ENCODE measurements at places on chromosomes 7 and 10.
A peak's percentile ranks its signal among the peaks of the same experiment; 100 is the strongest.

GRCh38 chr10:78937800-78938694 is 130.7 kb upstream of the ZMIZ1 start:
- DNase-seq, result no peak

GRCh38 chr10:86945361-86946212 is 11.8 kb downstream of the MMRN2 start:
- DNase-seq, result no peak

DNA sequence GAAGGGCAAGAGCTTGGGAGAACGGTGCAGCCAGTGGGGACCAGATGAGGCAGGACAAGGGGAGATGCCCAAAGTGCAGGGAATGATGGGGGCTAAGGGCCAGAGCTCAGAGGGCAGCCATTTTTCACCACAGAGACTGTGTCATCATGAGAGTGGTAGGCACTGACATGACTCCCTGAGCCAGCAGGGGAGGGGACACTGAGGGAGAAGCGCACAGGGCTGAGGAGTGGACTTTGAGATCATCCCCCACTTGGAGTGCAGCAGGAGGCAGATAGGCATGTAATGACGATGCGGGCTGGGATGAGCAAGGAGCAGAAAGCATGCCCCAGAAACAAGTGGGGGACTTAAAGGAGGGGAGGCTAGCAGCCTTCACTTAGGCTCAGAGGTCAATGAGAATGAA is 5.2 kb upstream of the SMKR1 start:
- DNase-seq, result no peak

- DNase-seq, result peak; percentile 77
Observed at GRCh38 chr7:40572810-40573465, 438.1 kb downstream of the SUGCT start.

DNA sequence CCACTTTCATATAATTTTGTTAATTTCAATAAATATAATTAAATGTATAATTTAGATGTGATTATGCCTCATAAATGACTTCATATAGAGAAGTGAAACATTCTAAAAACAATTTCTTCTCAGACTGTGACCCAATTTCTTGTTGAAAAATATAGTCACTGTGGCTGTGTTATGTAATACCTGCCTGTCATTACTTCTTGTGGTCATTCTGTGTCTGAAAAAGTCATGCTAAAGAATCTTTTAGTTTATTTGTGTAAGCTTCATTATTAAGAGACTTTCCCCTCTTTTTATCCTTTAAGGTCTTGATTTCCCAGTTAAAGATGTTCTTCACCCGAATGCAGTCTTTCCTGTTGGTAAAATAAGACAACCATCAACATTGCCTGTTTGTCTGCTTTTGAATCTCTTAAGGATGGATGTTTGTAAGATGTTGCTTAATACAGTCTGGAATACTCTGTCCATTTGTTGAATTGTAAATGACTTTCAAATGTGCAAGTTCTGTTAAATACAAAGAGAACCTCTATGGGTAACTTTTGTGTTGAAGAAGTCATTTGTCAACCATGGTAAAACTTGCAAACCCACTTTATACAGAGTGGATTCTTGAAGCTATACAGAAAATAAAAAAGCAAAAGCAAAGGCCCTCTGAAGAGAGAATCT is 16.0 kb downstream of the KAT6B start:
- DNase-seq, result peak; percentile 29

- no peak for DNase-seq
Observed at GRCh38 chr7:109646124-109646523, 1076.5 kb downstream of the DNAJB9 start.

- no peak for DNase-seq
Observed at GRCh38 chr7:104820836-104821535, 193.0 kb upstream of the KMT2E start.

GRCh38 chr7:39413636-39414223 is 152.5 kb upstream of the YAE1 start:
- DNase-seq, result peak; percentile 2

DNA sequence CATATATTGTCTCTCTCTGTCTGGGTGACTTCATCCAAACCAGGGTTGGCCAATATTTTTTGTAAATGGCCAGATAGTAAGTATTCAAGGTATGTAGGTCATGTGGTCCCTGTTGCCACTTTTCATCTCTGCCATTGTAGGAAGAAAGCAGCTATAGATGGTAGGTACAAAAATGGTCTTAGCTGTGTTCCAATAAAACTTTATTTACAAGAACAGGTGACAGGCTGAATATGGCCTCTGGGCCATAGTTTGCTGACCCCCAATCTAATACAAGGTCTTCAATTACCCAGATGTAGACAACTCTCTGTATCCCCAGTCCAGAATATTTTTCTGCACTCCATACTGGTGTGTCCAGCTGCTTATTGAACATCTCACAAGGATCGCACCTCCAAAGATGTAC is 166.2 kb upstream of the FZD8 start:
- no peak for DNase-seq

DNA sequence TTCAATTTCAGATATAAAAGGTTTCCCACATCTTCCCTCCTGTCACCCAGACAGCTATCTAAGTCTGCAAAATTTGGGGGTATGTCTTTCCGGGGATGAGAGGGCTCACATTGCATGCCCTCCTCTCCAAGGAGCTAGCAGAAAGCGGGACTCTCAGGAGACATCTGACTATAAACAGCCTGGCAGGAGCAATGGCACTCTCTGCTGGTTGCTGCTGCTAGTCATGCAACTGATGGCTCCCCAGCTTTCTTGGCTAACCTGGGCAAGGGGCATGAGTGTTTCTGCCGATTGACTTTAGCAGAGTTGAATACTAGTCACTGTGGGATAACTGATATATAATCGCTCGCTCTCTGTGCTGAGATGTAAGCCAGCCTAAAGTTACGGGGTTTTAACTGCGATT is 12.0 kb downstream of the TBX20 start:
- DNase-seq, result no peak

DNA sequence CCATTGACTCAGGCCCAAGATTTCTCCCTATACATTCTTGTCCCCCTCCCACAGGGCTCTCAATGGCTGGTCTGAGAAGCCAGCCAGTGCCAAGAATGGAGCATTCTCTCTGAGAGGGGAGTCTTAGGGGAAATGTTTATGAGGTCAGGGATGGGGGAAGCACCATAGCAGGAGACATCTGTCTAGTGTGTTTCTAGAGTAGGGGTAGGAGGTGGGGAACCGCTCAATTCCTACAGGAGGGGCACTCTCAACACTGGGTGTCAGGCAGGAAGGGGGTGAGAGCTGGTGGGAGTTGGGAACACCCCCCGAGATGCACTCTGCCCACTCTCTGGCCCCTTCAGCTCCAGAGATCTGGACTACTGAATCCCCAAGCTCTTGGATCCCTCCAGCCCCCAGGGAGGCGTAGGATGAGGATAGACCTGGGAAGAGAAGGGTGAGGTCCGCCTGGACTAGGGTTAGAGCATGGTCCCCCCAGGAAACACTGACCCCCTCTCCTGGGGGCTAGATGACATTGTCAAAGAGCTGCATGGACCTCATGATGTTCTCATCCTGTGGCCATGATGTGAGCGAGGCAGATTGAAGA is 8.7 kb upstream of the OGA start:
- no peak for DNase-seq

DNA sequence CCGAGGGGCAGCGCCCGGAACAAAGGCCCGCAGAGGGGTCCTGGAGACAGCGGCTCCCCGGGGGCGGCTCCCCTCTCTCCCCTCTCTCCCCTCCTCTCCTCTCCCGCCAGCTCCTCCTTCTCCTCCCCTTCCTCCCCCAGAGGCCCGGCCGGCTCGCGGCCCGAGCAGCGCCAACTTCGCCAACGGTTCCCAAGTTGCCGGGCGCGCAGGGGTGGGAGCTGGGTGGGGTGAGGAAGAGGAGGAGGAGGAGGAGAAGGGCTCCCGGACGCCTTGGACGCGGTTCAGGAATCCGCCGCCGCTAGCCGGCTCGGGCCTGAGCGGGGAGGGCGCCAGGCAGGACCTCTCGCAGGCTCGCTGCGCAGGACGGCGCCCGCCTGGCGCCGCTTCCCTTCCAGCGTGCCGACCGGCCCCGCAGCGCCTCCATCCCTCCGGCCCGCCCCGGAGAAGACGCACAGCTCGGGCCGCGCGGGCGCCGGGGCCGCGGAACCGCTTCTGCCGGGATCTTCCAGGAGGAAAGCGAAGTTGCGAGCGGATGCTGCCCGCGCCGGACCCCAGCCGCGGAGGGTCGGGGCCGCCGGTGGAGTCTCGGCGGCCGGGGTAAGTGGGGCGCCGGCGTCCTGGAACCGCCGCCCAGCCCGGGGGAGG is at the start of gene CHST3:
Gene CHST3, plus strand, starts transcription at position 298 of the 645 bp plus-strand sequence. CDS start 41,448 bp downstream, outside the sequence.
- peak; percentile 64 for DNase-seq

DNA sequence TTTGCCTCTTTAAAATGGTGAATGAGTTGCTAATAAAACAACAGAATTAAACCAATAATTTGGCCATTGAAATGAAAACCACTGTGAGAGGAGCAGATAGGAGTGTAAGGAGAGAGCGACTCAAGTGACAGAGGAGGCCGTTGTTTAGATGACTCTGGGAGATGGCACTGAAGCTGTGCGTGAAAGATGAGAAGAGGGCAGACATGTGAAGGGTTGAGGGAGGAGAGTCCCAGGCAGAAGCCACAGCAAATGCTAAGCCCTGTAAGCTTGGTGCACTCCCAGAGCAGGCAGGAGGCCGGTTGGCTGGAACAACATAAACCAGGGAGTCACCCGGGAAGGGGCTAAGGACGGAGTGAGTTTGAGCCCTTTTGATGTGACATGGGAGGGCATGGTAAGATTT is 814 bp upstream of the OPALIN start:
- DNase-seq, result no peak

- no peak for DNase-seq
Observed at GRCh38 chr7:48130658-48131108, 40.6 kb upstream of the ABCA13 start.

GRCh38 chr7:155796381-155797261 is 15.6 kb downstream of the SHH start:
- DNase-seq, result no peak

DNA sequence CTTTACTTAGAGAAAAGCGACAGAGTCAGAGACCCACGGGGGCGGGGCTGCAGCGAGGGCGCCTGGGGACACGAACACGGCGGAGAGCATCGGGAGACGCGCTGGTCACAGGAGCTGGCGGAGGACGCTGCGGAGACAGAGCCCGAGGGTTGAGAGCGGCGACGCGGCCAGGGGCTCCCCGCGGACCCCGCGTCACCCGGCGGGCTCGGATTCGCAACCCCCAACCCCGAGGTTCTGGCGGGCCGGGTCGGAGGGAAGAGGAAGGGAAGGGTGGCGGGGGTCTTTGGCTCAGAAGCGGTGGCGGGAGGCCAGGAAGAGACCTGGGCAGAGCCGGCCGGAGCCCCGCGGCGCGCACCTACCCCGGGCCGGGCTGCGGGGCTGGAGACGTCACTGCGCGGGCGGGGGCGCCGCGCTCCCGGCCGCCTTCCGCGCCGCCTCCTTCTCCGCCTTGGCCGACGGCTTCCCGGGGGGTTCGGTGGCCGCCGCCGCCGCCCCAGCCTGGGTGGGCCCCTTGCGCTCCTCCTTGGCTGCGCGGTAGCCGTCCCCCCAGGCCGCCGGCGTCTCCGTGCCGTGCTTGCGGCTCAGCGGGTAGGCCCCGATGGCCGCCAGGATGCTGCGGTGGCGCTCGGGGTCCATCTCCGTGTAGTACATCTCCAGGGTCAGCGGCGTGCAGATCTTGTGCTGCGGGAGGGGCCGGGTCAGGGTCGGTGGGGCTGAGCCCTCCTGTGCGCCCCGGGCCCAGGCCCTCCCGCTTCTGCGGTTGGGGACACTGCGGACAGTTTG is 11.1 kb downstream of the CALY start:
- no peak for DNase-seq

DNA sequence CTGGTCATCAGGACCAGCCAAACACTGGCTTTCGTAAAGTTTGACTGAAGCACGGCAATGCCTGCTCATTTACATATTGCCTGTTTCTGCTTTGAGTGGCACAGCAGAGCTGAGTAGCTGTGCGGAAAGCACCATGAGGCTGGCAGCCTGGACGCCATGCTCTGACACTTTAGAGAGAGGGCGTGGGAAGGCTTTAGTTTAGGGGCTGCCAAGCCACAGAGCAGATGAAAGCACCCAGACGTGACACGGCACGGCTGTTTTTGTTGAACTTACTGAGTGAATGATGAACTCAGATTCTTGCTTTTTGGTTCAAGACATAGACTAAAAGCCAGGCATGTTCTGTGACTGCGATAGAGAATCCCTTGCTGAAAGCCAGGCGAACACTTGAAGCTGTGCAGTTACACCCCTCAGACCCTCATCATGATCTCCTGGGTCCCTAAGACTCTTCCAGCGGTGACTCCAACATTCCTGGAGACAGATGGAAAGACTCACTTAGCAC is 182.1 kb downstream of the ZMYND11 start:
- peak; percentile 81 for DNase-seq

DNA sequence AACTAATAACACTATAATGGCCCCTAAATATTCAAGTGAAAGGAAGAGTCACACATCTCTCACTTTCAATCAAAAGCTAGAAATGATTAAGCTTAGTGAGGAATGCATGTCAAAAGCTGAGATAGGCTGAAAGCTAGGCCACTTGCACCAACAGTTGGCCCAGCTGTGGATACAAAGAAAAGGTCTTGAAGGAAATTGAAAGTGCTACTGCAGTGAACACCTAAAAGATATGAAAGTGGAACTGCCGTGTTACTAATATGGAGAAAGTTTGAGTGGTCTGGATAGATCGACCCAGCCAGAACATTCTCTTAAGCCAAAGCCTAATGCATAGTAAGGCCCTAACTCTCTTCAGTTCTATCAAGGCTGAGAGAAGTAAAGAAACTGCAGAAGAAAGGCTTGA is 12.1 kb upstream of the SNX13 start:
- DNase-seq, result no peak

GRCh38 chr7:116653204-116653603 is 18.8 kb upstream of the MET start:
- DNase-seq, result peak; percentile 94

- DNase-seq, result peak; percentile 21
Observed at GRCh38 chr7:106124186-106124585, 12.1 kb upstream of the SYPL1 start.

DNA sequence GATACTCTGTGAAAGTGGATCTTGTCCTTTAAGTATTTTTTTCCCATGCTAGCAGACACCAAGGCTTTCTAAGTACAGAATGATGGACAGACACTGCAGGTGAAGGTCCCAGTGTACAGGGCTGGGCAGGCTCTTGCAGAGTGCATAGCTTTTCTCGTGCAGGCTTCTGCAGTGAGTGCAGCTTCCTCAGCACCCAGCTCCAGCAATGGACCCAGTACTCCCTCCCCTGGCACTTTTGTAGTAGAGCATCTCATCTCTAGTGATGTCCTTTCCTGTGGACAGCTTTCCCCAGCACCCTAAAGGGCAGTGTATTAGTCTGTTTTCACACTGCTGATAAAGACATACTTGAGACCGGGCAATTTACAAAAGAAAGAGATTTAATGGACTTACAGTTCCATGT is 104.3 kb downstream of the CUL2 start:
- DNase-seq, result no peak

DNA sequence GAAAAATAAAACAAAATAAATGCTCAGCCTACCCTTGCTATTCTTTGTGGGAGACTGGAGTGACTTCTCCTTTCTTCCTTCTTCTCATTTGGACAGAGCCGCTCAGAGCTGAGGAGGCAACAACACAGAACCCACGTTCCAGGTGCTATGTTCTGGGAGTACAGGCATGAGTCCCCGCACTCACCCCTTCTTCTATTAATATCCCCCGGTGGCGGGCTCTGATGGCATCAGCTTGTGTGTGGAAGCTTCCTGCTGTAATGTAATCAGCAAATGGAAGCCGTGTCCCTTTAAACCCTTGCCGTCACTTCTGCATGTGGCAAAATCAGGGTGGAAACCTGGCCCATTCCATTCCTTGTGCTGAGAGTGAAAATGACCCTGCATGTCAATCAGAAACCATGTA is 116.9 kb upstream of the ADARB2 start:
- no peak for DNase-seq
